ENCODE measurements at places on chromosomes 1 and 21.

GRCh38 chr1:182507685-182508084, 57.7 kb downstream of the RGSL1 start:
- DNase-seq, result no peak

GRCh38 chr1:67051196-67051595, 2.8 kb downstream of the SLC35D1 start:
- no peak for DNase-seq

DNA sequence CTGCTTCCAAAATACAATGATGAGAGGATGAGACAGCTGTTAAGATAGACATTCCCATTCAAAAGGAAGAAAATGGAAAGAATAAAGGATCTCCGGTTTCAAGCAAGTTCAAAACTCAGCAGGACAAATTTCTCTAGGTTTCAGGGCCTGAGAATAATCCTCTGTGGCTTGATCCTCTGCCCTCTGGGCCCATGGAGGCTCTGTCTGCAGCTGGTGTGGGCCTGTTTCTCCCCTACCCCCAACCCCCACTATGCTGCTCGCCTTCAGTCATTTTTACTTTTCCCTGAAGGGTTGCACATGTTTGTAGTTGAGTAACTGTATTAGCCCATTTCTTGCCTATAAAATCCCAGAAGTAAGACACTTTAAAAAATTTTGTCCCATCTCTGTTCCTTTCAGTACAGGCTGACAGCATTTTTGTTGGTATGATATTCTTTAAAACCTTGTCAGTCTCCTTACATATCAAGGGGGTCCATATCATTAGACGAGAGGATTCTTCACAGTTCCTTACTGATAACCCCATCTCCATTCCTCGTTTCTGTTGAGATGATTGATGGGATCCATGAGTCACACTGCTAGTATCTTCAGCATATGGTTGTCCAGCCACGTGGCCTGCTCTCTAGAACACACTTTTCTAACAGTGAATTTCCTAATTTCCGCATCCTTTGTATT, 10.5 kb downstream of the ZMYM4 start:
- DNase-seq, result no peak

- no peak for DNase-seq
Measured at GRCh38 chr1:184368354-184368753, 18.5 kb upstream of the C1orf21 start.

- DNase-seq, result no peak
Measured at GRCh38 chr1:39828734-39829133, 40.1 kb upstream of the BMP8B start.

DNA sequence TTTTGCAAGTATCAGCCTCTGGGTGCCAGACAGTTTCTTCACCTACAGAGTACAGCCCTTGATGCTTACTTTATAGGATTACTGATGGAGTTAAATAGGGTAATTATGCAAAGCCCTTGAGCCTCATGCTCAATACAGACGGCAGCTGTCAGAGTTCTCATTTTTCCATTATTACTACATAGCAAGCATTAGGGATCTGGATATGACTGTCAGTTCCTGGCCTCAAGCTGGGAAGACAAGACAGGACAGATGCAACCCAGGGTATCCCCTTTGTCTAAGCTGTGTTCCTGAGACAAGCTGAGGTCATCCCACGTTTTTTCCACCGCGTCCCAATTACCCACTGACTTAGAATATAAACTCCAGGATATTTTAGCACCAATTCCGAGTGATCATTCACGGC, 94.4 kb downstream of the SLC35F3 start:
- no peak for DNase-seq

- DNase-seq, result no peak
Measured at GRCh38 chr1:23807453-23807852, 6.9 kb upstream of the GALE start.

GRCh38 chr1:91541918-91542533, 41.4 kb downstream of the CDC7 start:
- no peak for DNase-seq

DNA sequence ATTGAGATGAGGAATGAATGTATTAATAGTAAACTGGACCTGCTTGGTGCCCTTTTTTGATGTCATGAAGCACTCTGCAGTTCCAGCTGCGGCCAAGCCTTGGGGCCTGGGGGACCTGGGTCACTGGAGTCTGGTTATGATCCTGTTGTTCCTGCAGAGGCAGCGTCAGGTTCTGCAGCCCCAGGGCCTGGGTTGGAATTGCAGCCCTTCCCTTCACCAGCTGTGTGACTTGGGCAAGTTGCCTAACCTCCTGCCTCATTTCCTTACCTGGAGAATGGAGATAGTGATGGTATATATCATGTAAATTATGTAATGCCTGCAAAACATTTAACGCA, 9.1 kb upstream of the ATP5PO start:
- peak; percentile 74 for DNase-seq

DNA sequence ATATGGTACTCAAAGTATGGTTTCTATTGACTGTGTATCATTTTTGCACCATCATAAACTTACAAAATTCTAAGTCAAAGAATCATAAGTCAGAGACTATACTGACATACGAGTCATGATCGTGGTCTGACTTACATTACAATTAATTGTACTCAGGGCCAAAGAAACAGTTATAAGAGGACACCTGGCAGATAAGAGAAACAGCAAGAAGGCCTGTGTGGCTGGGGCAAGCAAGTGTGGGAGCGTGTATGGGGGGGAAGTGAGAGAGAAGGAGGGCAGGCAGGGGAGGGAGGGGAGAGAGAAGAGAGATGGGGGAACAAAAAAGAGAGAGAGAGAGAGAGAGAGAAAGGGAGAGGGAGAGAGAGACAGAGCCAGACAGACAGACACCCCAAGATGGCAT, 70.9 kb downstream of the RERE start:
- peak; percentile 48 for DNase-seq

DNA sequence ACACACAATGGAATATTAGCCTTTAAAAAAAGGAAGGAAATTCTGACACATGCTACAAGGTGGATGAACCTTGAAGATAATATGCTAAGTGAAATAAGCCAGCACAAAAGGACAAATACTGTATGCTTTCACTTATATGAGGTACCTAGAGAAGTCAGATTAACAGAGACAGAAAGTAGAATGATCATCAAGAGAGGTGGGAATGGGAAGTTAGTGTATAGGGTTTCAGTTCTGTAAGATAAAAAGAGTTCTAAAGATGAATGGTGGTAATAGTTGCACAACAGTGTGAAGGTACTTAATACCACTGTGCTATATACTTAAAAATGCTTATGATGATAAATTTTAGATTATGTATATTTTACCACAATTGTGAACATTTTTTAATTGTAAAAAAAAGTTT, 7.2 kb downstream of the RPAP2 start:
- no peak for DNase-seq

GRCh38 chr1:240090957-240091600, 604 bp upstream of the FMN2 start:
- no peak for DNase-seq

GRCh38 chr1:117173691-117174090, 37.0 kb downstream of the VTCN1 start:
- no peak for DNase-seq

DNA sequence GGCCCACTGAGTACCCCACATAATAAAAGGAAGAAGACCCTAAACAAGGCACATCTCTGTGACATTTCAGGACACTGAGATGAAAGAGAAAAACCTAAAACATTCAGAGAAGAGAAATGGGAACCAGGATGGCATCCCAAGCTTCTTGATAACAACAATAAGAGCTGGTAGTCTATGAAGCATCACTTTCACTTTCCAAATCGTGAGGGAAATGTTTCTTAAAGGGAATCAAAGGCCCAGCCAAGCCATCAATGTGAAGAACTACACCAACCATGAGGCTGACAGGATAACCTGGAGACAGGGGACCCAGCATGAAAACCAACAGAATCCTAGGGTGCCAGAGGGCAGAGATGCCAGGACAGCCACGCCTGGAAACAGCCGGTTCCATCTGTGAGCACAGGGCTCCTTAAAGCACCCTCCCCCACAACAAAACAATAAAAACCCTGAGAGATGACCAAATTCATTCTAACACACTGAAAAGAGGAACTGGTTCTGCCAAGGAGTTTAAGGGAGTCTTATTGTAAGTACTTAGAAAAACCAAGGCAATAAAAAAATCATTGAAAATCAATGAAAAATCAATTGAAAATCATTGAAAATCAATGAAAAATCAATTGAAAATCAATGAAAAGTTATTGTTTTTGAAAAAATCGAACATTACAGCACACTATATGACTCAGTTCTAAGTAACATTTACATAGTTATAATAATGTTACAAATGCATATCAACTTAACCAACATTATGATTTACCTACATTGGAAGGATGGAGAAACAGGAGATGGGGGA, 141.5 kb upstream of the ERG start:
- no peak for DNase-seq

DNA sequence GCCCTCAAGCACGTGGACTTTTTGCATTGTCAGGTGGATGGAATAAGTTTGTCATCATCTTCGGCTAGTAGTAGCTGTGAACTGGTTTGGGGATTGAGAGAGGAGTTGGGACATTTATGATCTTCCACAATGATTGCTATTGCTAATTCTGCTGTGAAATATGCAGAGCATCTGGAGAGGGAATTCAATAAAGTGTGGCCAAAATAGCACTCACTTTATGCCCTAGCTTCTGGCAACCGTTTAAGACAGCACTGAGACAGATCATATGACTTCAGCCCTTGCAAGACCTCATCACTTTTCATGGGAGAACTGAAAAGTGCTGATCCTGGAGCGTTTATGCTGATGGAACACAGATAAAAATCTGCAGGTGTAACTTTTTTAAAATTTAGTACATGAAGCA, 360.8 kb downstream of the GPATCH2 start:
- no peak for DNase-seq

- DNase-seq, result no peak
Measured at GRCh38 chr21:36079010-36079649, 9.3 kb downstream of the CBR1 start.

DNA sequence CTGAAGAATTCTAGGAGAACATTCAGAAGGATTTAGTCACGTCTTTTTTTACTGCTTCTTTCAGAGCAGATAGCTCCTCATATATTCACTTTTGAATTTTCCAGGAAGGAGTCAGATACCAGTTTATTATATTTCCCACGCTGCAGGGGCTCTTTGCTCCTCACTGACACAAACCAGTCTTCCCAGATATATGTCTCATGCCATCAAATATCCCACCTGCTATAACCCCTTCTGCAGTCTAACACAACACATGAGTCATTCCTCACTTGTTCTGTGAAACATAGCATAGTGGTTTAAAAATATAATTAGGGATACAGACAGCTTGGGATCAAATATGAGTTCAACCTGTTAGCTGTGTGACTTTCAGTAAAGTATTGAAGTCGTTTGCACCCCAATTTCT, 251.7 kb upstream of the DPYD start:
- DNase-seq, result no peak

GRCh38 chr1:118136187-118136941, 48.7 kb downstream of the SPAG17 start:
- peak; percentile 67 for DNase-seq

- DNase-seq, result no peak
Measured at GRCh38 chr1:46817814-46818213, 19.0 kb downstream of the CYP4B1 start.

- DNase-seq, result no peak
Measured at GRCh38 chr1:246742396-246742795, 18.2 kb downstream of the SCCPDH start.

DNA sequence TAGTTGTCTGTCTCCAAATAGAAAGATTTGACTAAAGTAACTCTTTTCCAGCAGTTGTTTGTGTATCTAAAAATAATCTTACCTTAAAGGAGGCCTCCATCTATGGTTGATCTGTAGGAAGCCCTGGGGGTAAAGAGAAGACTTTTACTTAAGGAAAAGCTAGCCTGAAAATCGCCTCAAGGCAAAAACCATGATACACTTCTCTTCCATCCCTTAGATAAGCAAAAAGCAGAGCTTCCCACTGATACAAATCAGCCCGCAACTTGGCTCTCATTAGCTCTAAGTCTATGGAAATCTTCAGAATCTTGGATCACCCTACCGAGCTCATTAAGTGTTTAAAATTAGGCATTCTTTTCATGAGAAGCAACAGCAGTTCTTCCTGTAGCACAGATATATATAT, 576.9 kb upstream of the PTBP2 start:
- DNase-seq, result no peak

DNA sequence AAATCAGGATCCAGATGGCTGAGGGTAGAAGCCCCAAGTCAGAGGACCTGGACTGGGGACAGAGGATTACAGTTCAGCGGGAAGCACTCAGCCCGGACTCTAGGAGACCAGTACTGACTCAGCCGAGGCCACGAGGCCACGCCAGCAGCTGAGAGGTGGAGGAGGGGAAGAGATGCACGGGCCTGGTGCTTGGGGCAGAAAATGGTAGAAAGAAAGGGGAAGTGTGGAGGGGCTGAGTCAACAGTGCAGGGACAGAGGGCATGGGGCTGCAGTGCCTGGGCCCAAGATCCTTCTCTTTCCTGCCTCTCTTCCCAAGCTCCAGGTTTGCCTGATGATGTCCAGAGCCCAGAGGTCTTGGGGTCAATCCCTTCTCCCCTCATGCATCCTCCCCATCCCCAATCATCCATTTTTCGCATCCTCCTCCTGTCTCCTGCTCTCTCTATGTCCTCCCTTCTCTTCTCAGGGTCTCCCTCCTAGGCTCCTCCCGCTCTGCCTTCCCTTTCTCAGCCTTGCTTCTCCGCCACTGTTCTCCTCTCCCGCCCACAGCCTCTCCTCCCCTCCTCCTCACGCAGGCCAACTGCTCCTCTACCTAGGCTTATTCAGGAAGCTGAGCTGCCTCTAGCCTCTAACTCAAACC, 7.7 kb downstream of the ARHGEF2 start:
- DNase-seq, result no peak

DNA sequence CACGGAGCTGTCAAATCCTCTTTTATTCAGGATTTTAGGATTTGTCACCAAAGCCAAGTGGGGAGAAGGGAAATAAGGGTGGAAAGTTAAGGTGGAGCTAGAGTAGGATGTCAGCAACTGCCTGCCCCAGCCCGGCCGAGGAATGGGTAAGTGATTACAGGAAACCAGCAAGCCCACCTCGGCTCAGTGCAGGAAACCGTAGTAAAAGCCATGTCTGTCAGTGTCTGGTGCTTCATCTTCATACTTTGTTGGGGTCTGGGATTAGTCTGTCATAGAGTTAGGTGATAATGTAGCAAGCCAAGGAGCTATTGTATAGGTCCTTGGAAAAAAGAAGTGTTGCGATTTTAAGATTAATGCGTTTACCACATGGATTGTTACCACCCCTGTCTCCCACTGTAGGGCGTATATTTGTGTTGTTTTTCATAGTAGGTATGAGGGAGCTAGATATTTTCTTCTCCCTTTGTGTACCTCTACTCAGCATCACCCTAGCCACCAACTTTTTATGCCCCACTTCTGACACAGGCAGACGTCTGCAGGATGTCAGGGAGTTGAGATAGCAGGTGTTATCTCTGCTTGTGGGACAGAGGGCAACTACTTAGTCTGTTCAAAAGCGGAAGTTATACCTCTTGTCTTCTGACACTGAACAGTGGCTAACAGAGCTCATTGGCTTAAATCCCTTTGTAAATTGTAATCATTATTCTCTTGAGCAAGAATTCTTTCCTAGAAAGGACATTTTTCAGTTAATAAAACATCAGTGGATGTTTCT, 253.7 kb downstream of the HHAT start:
- DNase-seq, result no peak
